Stimulated activated CD4-positive, alpha-beta T cell treated with anti-CD3 and anti-CD28 coated beads, Interleukin-2, amount 100 ng/mL, for 24 hours (primary cell): ENCODE measurements at places on chromosomes 6 and 20.
A peak's percentile ranks its signal among the peaks of the same experiment; 100 is the strongest.

- DNase-seq, result peak; percentile 32
These were observed 57.6 kb downstream of the NOL4L start for GRCh38 chr20:32527447-32528055.

GRCh38 chr6:162198925-162199324 lies 528.6 kb downstream of the PRKN start:
- no peak for DNase-seq

- DNase-seq, result no peak
These were observed 36.8 kb upstream of the L3MBTL3 start for GRCh38 chr6:129981598-129981997.

- no peak for DNase-seq
These were observed 66.7 kb upstream of the SLC22A16 start for GRCh38 chr6:110543106-110543505.
